ENCODE measurements at places on chromosomes 7 and 10.

- no peak for DNase-seq
These were observed 386.5 kb upstream of the ANKRD30A start for GRCh38 chr10:36738738-36739431.

DNA sequence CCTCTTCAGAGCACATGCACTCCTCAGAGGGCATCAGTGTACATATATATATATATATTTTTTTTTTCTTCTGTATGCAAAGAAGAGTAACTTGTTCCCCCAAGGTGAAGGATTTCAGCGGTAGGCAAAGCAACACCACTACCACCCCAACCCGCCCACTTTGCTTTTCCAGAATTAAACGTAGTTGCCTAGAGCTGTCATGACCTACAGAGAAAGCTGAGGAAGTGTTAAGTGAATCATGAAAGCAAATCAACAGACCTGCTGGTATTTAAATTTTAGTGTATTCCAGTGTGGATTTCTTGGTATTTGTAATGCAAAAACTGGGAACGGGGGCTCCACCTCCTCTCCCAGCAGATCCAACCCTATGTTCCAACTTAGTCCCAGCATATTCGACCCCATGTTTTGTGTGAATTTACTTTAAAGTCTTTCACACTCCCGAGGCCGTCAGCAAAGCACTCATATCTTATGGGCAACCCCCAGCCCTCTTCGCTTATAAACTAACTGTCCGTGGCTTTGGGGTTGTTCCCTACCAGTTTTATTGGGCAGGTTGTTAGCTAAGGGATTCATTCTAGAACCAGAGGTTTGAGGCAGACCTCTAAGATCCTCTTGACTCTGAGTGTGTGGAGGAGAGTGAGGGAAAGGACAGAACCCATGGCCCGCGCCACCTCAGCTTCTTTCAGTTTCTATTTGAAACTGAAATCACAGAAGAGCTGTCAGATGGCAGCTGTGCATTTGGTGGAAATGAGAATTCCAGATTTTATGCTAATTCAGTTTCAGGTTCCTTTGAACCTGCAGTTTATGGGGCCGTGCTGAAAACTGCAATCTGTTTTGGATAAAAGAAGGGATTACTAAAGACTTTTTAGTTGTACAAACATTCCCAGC lies 450.2 kb upstream of the GALNT17 start:
- DNase-seq: no peak

DNA sequence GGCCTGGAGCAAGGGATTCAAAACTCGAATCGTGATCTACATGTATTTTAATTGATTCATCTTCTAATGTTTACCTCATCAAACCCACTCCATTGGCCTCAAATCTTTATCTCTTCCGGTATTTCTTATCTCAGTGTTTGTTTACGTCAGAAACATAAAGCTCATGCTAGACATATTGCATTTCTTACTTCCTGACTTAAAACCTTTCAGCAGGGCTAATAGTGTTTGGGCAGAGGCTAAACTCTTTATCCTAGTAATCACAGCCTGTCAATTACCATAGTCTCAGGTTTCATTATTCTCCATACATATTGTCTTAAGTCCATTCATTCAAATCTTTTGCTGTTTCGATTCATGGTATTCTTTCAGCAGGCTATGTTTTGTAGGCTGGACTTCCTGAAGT lies 81.3 kb upstream of the AGR3 start:
- DNase-seq: no peak

DNA sequence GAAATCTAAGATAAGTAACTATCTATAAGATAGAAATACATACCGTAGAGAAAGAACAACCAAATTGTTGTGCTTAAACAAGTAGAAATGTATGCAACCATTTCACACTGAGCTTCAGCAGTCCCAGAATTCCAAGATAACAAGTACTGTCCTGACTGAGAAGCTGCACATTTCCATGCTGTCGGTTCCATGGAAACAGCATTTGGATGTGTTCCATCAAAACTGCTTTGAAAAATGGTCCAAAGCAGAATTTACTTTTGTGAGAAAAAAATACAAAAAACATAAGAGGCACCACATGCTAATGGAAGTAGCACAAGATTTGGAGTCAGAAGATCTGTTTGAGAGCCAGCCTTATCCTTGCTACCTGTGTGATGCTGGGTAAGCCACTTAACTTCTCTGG lies 92.6 kb downstream of the MTERF1 start:
- DNase-seq: no peak

GRCh38 chr10:100148353-100149211 lies 37.2 kb downstream of the ERLIN1 start:
- DNase-seq: no peak

- DNase-seq: no peak
These were observed 23.3 kb downstream of the TBATA start for GRCh38 chr10:70761727-70762350.

GRCh38 chr7:157690833-157691585 lies 354.2 kb downstream of the DNAJB6 start:
- DNase-seq: no peak

GRCh38 chr7:31512166-31512565 lies 1.7 kb upstream of the ITPRID1 start:
- DNase-seq: no peak

DNA sequence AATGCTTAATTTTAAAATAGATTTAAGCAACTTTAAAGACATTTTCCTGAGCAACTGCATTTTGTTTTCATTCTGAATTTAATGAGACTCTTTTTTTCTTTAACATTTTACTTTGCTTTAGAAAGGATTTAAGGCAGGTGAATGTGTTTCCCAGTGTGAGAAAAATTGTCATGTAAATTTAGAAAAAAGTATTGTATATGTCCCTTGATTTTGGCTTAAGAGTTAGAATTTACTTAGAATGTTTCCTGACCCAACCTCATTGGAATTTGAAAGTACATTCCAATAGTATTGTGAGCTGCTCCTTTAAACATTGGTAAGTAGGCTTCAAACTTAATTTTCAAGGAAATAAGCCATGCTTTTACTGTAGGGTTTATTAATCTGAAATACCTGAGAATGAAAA lies 110.2 kb downstream of the PTEN start:
- DNase-seq: no peak

GRCh38 chr10:74049955-74050354 lies 52.0 kb downstream of the VCL start:
- DNase-seq: no peak

DNA sequence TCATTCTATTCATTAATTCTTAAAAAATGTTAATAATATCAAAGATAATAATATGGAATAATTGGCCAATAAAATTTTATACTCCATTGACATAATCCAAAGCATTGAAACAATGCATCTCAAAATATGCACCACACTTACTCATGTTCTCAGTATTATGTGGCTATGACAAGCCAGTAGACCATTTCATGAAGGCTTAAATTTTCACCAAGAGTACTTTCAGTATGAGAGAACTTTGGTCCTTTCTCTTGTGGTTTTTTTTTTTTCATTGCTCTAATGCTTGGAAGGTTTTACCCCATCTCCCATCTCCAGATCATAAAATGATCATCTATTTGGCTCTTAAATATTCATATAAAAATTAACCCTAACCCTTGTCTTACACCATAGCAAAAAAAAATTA lies 45.5 kb upstream of the TMEM140 start:
- DNase-seq: no peak

DNA sequence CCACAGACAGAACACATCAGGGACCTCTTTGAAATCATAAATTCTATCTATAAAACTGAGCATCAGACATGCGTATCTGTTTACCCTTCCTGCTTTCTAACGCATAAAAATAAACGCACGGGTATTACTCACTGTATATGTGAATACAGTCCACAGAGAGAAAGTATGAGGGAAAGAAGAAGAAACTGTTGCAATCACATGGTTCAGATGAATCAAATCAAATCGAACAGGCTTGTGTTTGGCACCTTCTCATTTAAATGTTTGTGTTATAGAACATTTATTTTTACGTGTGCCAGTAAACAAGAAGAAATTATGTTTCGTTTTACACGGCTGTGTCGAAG lies 322.0 kb downstream of the FRMD4A start:
- no peak for DNase-seq

DNA sequence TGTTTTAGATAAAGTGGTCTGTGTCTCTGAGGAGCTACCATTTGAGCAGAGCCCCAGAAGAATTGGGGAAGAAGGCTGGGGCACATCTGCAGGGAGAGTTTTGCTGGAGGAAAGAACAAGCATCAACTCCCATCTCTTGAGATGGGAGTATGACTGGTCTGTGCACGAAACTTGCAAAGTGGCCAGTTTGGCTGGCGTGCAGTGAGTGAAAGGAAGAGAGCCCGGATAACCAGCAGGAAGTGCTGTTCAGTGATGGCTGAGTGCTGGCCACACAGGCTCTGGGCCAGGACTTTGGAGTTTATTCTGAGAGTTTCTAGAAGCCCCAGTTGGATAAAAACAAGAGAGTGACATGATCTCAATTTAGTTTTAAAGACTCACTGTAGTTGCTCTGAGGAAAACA lies 34.4 kb upstream of the SVIL start:
- DNase-seq: no peak

DNA sequence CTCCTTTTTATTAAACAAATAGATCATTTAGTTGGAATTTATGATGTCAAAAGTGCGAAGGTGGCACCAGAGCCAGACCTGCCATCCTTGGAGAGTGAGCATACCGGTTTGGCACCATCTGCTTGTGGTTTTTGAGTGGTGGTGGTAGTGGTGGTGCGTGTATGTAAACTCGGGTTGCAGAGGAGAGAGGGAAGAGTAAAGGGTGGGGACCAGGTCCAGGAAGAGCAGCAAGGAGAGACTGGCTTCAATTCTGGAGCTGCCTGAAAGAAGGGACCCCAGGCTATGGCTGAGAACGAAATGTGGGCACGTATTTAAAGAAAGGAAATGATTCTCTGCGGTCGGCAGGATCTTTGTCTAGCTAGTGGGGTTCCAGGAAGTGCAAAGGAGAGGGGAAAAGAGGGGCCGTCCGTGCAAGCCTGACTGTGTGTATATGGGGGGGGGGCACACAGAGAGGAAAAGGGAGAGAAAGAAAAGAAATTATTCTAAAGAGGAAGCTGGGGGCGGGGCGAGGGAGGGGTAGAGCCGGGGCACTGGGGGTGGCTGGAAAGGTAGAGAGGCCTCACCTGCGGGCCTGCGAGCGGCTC lies 448 bp upstream of the GOLGA7B start:
- DNase-seq: no peak

GRCh38 chr7:99021941-99022560 lies 121.9 kb downstream of the SMURF1 start:
- DNase-seq: no peak

- no peak for DNase-seq
These were observed 945 bp upstream of the RHEB start for GRCh38 chr7:151520419-151521261.

DNA sequence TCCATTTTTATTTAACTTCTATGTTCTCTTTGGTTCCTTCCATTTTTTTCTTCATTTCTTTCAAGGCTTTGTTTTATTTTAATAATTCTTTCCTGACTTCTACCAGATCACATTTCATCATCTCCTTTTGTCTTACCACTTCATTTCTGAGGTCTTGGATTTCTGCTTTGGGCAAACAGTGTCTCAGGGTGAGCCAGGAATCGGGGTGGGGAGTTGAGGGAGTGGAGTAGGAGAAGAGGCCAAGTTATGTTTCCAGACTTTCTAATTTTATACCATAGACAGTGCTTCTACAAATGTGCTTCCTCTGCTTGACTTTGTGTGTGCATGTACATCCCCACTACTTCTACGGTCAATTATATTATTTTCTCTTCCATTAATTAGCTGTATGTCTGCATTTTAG lies 112.1 kb downstream of the PRKG1 start:
- no peak for DNase-seq

DNA sequence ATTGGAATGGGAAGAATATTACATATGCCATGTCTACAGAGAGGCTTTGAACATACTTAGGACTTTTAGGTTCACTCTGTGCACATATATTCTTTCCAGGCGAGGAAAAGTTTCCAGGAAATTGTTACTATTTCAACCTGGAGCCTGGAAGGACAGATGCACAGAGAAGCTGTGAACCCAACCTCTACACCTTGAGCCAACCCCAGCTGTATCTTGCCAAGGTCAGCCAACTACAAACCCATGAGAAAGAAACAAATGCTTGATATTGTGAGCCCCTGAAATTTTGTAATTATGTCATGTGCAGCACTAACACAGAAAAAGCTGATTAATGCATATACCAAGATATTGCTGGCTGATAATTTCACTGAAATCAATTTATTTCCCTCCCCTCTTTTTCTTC lies 404.9 kb downstream of the GLRX3 start:
- DNase-seq: no peak

- no peak for DNase-seq
These were observed 495.8 kb downstream of the PLXNA4 start for GRCh38 chr7:132080467-132080866.

DNA sequence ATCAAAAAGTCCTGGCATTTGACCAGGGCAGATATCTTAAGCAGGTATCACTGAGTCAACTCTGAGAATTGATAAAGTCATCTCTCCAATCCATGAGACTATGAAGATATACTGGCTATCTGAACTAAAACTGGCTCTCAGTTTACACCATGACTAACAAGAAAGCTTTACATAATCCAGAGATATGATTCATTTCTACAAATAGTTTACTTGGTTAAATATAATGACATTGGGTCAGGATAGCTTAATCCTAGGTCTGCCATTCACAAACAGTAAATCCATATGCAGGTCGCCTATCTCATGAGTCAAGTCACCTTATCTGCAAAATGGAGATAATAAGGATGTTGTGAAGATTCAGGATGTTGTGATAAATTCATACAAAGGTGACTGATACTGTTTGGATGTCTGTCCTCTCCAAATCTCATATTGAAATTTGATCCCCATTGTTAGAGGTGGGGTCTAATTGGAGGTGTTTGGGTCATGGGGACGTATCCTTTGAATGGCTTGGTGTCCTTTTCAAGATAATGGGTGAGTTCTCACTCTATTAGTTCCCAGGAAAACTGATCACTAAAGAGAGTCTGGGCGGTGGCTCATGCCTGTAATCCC lies 117.4 kb downstream of the JMJD1C start:
- DNase-seq: no peak

GRCh38 chr7:28408960-28409715 lies 3.2 kb upstream of the CREB5 start:
- DNase-seq: no peak

DNA sequence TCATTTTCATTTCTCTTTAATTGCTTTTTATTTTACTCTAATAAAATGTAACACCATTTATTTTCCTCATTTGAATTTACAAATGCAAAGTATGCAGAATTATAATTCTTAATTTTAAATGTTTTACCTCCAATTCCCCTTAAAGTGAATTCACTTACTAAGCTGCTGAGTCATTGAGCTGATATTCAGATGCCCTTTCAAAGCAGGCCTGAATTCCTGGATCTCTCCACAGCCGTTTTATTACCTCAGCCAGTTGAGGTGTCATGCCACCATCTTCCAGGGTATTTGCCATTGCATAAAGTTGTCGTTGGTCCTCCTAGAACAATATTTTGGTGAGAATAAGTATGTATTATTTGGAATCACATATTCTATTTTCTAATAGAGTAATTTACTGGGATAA lies 33.2 kb downstream of the GNAT3 start:
- no peak for DNase-seq

GRCh38 chr7:23404546-23405239 lies 65.6 kb downstream of the IGF2BP3 start:
- no peak for DNase-seq
